ENCODE measurements at places on chromosomes 13 and 19. TPM values are rescaled to one million over a fixed set of nuclear protein-coding genes. Genes with fewer than 3 reads are reported as not detected.

Gene CYP4F2
- total RNA-seq = not detected

Gene IGFL2
- total RNA-seq = 0.82 TPM

Gene KIR2DL3
- total RNA-seq = not detected

Gene APOC4
- total RNA-seq = not detected

DNA sequence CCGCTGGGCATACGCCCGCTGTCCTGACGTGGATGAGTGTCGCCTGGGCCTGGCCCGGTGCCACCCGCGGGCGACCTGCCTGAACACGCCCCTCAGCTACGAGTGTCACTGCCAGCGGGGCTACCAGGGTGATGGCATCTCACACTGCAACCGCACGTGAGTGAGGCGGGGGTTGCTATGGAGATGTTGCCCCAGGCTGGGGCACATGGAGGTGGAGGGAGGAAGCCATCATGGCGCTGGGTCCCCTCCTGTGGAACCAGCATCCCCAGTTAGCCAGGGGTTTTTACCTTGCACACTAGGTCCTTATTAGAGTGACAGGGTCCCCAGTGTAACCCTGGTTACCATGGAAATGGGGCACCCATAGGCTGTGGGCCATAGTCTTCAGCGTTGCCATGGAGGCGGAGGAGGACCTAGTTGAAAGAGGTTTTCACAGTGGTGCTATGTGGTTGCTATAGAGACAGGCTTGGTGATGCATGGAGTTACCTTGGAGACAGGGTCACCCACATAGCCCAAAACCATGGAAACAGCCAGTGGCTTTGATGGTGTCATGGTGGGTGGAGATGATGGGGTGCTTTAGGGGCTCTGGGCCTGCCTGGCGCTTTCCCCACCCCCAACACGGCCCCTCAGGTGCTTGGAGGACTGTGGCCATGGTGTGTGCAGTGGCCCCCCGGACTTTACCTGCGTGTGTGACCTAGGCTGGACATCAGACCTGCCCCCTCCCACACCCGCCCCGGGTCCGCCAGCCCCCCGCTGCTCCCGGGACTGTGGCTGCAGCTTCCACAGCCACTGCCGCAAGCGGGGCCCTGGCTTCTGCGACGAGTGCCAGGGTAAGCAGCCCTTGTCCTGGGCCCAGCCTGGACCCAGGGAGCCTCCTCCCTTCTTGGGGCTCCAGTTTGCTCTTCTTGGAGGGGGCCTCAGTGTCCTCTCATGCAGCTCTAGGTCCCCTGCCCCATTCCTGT, 27.1 kb downstream of the MEGF8 start:
- peak; percentile 30 for DNase-seq

DNA sequence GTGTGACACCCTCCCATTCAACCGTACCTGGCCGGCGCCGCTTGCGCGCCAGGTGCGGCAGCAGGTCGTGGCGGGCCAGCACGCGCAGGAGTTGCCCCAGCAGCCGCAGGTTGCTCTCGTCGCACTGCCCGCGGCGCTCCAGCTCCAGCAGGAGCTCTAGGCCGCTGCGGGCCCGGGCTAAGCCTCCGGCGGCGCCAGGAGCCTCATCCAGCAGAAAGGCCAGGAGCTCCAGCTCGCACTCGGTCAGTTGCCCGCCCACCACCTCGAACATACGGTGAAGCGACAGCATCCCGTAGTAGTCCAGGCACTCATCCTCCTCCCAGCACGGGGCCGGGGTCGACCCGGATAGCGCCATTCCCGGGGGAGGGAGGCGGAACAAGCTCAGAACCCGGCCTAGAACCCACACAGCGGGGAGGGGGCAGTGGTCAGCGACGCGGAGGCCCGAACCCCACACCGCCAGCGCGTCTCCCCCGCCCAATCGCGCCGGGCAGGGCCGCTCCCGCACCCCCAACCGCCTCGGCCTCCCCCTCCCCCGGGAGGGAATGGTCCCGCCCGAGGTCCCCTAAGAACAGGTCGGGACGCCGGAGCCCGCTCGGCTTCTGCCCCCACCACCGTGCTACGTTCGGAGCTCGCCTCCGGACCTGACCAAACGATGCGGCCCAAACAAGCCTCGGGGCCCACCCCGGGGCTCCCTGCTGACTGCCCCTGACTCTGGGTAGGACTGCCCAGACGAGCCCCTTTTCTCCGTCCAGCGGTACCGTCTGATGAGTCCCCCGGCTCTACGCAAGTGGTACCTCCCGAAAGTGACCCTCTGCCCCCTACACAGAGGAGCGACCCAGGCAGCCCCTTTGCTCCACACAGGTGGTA, 591 bp downstream of the DEDD2 start:
- peak; percentile 40 for DNase-seq
